A549 (cell line): ENCODE measurements at places on chromosomes 6 and 20.

DNA sequence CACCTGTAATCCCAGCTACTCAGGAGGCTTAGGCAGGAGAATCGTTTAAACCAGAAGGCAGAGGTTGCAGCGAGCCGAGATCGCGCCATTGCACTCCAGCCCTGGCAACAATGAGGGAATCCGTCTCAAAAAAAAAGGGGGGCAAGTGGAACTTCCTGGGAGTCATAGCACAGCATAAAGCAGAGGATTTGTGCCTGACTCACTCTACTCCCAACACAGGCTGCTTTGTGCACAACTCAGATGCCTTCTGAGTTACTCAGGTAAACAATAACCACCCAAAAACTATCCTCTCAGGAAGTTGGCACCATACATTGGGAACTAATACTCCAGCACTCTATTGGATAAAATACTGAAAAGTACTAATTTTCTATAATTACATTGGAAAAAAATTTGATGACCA lies 2.5 kb upstream of the TMEM244 start:
- DNase-seq, result no peak

- DNase-seq, result no peak
These were observed 232.6 kb upstream of the CDYL start for GRCh38 chr6:4543596-4543995.

DNA sequence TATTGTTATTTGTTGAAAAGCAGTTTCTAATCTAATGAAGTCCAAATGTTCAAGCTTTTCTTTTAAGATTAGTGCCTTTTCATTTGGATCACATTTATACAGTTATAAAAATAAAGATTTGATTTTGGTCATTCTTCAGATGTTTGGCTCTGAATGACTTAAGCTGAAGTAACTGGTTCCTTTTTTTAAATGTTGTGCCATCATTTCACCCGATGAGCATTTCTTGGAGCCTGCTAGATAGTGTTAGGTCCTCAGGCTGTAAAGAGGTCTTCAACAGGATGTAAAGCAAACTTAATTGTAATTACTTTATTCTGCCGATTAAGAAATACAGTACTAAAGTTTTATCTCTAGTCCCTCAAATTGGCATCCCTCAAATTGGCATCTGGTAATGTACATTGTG lies 41.2 kb upstream of the ASIP start:
- DNase-seq, result no peak

DNA sequence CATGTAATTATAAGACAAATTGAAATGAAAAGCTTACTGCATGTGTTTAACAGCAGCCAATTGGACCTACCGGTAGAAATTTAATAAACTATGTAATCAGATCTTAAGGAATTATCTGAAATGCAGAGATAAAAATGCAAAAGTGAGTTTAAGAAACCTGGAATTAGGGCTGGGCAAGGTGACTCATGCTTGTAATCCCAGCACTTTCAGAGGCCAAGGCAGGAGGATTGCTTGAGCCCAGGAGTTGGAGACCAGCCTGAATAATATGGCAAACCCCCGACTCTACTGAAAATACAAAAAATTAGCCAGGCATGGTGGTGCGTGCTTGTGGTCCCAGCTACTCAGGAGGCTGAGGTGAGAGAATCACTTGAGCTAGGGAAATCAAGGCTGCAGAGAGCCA lies 74.1 kb downstream of the HFE start:
- no peak for DNase-seq

- no peak for DNase-seq
These were observed 161.3 kb downstream of the THBS2 start for GRCh38 chr6:169092375-169092774.

GRCh38 chr6:100210137-100211117 lies 216.4 kb upstream of the MCHR2 start:
- DNase-seq, result no peak

DNA sequence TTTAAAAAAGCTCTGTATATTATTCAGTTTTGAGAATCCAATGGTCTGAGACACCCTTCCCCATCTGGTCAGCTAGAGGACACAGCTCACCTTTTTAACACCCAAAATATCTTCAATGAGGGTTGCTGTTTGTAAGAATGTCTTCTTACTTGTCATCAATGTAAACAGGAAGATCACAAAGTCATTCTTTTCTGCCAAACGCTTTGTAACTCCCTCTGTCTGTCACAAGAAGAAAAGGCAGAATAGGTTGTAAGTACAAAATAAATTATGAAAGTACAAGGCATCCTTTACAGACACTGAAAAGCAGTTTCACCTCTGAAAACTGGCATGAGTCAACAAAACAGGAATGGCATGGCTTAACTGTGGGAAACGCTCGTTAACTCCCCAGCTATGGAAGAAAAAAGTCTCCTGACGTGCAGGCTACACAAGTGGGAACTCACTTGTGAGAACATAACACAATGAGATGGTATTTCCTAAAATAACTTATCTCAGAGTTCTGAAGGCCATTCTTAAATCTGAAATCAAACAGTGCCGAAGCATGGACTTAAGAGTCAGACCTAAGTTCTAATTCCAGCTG lies 42.7 kb downstream of the TRPC4AP start:
- DNase-seq, result no peak

DNA sequence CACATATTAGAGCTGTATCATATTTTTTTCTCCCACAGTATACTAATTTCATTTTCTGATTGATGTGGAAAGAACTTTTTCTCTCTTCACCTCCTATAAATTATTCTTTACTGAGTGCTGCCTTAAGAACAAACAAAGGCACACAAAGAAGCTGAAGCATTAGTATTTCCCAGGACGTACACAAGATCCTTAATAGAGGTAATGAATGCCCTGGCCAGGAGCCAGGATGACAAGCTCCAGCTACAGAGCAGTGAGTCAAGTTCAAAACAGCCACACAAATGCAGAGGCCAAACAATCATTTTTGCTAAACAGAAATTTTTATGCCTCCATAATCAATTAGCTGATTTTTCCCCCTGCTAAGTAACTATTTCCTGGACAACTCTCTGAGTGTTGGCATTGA lies 639.6 kb downstream of the EPHA7 start:
- no peak for DNase-seq

DNA sequence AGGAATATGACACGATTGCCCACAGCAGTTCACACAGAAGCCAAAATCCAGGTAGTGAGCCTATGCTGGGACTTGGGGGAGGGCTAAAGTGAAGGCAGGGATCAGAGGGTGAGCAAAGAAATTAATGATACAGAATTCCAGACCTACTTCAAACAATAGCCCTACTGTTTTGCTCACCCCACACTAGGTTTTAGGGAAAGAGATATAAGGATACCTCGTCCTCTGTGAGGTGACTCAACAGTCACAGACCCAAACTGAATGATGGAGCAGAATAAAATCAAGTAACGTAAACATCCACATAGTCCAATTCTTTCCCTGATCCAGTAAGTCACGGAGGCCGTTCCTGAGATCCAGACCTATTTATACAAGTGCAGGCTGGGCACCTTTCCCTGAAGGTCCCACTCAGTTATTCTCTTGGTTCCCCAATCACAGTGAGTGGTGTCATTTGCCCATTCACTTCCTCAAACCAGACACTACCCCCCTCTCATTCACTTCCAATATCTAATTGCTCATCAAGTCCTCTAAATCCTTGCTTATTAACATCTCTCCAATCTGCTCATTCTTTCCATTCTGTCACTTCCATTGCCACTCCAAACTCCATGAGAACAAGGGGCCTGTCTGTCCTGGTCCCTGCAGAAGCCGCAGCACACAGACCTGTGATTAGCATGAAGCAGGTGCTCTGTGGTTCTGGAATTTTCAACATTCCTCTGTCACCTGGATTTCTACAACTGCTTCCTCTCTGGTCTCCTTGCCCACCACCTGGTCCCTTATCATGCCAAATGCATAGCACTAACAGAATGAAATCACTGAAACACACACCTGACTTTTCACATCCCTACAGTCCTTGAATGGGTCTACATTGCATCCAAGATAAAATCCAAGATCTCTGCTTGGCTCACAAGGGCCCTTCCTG lies 55.9 kb downstream of the ATXN1 start:
- DNase-seq, result no peak

DNA sequence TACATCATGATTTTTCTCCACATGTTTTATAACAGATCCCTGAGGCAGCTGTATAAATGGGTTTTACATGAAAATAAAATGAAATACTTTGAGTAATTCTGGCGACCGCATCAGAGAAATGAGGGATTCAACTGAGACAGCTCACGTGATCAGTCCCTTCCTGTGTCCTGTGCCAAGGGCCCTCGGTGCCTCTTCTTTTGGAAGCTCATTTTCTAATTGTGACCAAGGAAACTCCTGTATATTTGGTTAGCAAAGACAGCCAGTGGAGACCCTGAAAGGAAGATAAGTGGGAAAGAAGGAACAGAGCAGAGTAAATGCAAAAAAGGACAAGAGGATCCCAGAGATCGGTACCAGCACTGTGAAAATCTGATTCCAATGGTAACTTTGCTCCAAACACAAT lies 129.9 kb downstream of the FYN start:
- DNase-seq, result no peak

DNA sequence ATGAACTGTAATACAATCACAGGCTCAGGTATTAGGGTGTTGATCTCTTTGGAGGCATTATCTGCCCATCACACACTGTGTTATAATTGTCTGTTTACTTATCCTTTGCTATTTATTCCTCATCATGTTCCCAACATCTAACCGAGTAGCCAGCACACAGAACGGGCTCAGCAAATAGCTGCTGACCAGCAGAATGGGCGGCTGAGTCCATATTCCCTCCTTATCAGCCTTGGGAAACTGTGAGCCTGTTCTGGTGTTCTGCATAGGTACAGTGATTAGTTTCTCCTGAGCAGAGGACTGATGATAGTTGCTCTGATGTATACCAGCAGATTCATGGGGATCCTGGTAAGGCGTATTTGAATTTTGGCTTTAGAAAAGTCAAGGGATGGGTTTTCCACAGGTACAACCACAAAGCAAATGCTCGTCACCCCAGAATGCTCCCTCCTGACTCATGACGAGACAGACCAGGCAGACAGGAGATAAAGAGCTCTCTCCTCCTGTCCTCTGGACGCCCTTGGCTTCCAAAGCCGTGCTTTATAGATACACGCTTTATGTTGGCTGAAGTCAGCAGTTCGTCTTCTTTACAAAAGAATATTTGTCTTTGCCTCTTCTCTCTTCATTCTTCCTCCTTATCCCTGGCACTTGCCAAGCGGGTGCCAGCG lies 166.7 kb downstream of the TTLL2 start:
- DNase-seq, result no peak

DNA sequence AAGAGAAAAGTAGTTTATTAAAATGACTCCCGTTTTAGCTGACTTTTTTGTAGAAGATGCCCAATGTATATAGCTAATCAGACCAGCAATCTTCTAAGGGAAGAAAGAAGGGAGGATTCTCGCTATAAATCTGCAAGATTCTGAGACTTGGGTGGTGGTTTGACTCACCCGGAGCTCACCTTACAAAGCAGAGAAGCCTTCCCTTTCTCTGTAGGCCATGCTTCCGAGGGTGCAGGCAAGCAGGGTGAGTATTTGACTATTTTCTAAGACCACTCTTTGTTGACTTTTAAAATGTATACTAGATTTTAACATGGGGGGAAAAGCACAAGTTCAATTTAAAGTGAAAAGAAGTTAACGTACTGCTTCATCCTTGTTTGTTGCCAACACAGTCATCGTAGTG lies 2.7 kb downstream of the OLIG3 start:
- DNase-seq, result no peak

GRCh38 chr20:2305946-2306345 lies 10.1 kb downstream of the TGM3 start:
- DNase-seq, result peak; percentile 69

- DNase-seq, result no peak
These were observed 39.9 kb upstream of the TFB1M start for GRCh38 chr6:155354167-155354566.

GRCh38 chr6:142189057-142189456 lies 42.0 kb downstream of the VTA1 start:
- DNase-seq, result no peak

DNA sequence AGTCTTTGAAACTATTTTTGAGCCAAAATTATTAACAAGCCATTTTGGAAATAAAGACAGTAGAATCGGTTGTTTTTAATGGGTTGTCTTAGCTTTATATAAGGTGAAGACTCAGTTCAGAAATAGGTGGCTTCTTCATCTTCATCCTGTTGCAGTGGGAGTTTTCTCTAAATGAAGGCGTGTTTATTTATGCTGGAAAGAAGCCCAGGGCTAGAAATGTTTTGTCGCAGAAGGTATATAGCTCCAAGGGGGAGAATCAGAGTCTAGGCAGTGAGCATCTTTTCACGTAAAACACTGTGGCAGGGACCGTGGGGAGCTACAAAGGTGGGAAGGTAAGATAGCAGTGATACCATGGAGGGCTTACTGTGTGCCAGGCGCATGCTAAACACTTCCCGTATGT lies 34.3 kb downstream of the FARS2 start:
- DNase-seq, result no peak

- DNase-seq, result no peak
These were observed 151.7 kb downstream of the THBS2 start for GRCh38 chr6:169101981-169102380.

- no peak for DNase-seq
These were observed 300.9 kb upstream of the PRDM1 start for GRCh38 chr6:105785066-105785811.

DNA sequence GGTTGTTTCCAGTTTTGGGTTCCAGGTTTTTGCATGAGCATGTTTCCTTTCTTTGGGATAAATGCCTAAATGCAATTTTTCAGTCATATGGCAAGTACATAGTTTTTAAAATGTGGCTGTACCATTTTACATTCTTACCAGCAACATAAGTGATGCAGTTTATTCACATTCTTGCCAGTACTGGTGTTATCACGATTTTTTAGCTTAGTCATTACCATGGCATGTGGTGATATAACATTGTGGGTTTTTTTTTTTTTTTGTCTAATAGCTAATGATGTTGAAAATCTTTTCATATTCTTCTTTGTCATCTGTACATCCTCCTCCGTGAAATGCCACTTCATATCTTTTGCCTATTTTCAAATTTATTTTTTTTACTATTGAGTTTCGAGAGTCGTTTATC lies 2.9 kb upstream of the TDRD6 start:
- DNase-seq, result no peak

GRCh38 chr20:60407938-60408337 lies 449.7 kb downstream of the CDH26 start:
- no peak for DNase-seq

GRCh38 chr6:53244958-53245357 lies 96.3 kb upstream of the GCM1 start:
- no peak for DNase-seq

DNA sequence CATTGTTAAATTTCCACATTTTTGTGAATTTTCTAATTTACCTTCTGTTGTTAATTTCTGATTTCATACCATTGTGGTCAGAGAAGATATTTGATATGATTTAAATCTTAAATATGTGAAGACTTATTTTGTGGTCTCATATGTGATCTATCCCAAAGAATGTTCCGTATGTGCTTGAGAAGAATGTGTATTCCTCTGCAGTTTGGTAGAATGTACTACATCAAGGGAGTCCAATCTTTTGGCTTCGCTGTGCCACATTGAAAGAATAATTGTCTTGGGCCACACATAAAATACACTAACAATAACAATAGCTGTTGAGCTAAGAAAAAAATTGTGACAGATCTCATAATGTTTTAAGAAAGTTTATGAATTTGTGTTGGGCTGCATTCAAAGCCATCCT lies 176.2 kb upstream of the PRND start:
- no peak for DNase-seq

- no peak for DNase-seq
These were observed 302.7 kb upstream of the PRDM1 start for GRCh38 chr6:105783333-105783935.

GRCh38 chr20:49045440-49046086 lies 549 bp upstream of the CSE1L start:
- DNase-seq, result no peak

- no peak for DNase-seq
These were observed 223.0 kb downstream of the NFATC2 start for GRCh38 chr20:51319522-51319921.

- peak; percentile 90 for DNase-seq
These were observed 5.8 kb upstream of the BFSP1 start for GRCh38 chr20:17536944-17537444.
